Activated CD4-positive, alpha-beta T cell treated with anti-CD3 and anti-CD28 coated beads for 36 hours (primary cell): ENCODE measurements at places on chromosomes 7 and 10.

DNA sequence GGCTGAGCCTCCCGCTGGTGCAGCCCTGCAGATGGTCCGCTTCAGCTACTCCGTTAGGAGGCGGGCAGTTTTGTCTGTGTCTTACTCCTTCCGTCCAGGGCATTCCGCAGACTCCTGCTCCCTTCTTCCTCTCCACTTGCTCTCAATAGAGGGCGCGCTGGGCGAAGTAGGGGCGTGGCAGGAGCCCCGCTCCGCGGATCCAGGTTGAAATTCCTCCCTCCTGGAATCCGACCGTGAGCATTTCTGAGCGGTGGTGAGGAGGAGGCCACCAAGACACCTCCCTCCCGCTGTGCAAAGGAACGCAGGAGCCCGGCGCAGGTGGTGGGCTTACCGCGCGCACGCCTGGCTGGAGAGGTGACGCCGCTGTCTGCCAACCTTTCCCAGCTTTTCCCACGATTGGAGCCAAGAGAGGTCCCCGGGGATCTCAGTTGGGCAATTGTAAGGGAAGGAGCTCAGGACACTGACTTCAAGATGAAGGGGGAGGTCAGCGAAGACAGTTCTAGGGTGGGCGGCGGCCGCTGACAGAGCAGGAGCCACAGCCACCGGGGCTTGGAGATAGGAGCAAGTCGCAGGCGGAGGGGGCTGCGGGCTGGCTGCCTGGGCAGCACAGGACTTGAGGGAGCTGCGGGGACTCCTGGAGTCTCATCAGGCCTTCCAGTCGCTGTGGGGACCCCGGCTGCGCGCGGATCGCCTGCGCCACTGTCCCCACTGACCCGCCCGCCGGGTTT lies 1011.3 kb downstream of the XPNPEP1 start:
- peak; percentile 5 for DNase-seq

DNA sequence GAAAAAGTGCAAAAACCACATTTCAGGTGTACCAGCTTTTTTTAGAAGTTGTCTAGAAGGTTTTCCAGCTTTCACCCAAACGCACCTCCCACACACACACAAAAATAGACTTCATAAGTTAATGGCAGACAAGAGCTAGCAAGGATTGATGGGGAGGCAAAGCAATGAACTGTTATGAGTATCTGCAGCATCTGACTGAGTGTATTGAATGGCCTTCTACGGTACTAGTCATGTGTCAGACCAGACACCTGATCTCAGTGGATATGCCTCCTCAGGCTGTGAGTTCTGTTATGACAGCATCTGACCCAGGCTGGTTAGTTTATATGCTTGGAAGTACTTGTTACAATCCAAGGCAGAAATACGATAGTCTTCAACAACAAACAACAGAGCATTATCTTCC lies 406.1 kb upstream of the AUTS2 start:
- no peak for DNase-seq

- DNase-seq = no peak
Observed at GRCh38 chr10:60907236-60907635, 36.7 kb downstream of the RHOBTB1 start.

GRCh38 chr7:20542594-20542993 lies 72.9 kb upstream of the ABCB5 start:
- DNase-seq = no peak

- DNase-seq = no peak
Observed at GRCh38 chr7:92043637-92044036, 90.6 kb downstream of the CYP51A1 start.

GRCh38 chr7:35871856-35872255 lies 71.0 kb downstream of the SEPTIN7 start:
- DNase-seq = no peak

GRCh38 chr10:116490028-116490662 lies 55.6 kb upstream of the PNLIP start:
- DNase-seq = no peak

GRCh38 chr10:80648106-80648505 lies 110.4 kb downstream of the SH2D4B start:
- no peak for DNase-seq

GRCh38 chr10:125795637-125796190 lies 20.1 kb upstream of the MMP21 start:
- DNase-seq = no peak

DNA sequence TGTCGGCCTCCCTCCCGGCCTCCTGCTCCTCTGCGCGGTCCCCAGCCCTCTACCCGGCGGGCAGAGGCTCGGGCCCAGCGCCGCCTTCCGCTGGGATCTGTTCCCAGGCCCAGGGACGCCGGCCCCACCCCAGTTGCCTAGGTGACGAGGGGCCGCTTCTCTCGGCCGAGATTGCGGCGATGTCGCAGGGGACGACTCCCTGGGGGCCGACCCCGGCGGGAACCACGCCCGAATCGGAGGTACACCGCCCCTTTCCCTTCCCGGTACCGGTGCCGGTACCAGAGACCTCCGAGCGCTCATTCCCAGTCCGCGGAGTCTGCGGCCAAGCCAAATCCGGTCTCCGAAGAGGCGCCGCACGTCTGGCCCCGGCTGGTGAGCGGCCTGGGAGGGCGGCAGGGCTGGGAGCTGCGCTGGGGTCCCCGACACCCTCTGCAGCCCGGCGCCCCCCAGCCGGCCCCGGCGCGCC lies at the start of gene CABCOCO1:
Gene CABCOCO1 (plus strand): TSS at position 136 of the 466 bp plus-strand sequence. CDS start 44 bp downstream, at position 180.
- DNase-seq = peak; percentile 7
